ENCODE measurements at places on chromosomes 7 and 10. TPM values are rescaled to one million over a fixed set of nuclear protein-coding genes. Genes with fewer than 3 reads are reported as not detected.
A peak's percentile ranks its signal among the peaks of the same experiment; 100 is the strongest.

DNA sequence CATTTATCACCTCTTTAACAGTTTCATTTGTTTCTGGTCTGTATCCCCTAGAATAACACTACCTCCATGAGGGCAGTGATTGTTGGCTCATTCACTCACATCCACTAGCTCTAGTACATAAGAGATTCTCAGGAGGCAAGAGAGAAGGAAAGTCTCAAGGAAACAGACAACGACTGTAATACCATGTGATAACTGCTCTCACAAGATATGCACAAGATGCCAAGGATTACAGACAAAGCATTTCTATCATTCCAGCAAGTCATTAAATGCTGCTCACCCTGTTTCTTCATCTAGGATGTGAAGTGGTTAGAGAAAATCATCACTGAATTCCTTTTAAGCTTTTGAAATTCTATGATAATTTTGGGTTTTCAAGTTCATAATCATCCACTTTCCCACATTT lies 115.3 kb downstream of the HIBADH start:
- no peak for DNase-seq

DNA sequence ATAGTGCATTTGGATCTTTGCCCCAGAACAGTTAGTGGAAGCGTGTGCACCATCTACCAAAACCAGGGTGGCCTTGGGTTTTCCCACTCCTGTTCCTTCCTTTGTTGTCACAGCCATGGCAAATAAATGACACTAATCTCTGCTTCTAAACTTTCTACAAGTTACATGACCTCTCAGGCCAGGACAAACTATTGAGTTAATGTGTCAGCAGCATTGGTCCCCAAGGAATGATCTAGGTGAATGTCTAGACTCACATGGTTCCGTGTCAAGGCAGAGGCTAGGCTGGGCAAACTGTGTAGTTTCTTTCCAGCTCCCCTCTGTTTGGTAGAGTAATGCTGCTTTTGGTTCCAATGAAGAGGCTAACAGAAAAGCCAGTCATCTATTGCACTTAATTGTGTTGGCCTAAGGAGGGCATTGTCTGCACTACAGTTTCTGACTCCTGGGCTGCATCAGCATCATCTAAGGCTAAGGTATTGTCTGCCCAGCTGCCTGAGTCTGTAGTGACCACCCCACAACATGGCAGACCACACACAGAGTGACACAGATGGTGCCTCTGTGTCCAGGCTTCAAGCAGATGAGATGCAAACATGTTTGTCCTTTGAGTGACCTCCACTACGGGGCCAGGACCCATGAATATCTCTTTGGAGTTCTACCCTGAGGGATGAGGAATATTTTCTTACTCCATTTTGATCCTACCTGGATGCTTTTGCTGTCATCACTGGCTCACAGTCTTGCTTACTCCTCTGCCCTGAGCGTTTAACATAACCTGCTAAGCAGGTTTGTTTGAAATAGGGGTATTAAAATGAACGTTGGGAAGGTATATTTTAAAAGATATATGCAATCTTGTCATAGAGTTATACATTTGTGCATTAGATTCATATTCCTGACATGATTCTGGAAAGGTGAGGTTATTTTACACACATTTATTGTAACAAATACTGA lies 1.7 kb downstream of the CYP3A4 start:
- DNase-seq = no peak

The PPP1R3A gene
- not detected for total RNA-seq

DNA sequence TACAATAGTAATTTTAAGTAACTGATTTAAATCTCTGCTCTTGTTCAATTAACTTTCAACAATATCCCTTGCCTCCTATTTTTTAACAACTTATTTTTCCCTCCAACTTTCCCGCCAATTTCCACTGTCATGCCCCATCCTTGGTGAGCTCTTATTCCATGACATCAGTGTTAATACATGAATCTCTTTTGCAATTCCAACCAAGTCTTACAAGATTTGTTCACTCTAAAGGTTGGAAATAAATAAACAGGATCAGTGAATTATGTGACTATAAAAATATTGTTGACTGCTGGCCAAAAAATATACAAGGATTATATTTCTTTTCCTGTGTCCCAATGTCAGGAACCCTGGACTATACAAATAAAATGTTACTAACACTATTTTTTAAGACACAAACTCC lies 21.0 kb upstream of the AGMO start:
- DNase-seq = no peak

GRCh38 chr10:71354776-71355175 lies 35.7 kb downstream of the SLC29A3 start:
- DNase-seq = no peak

- no peak for DNase-seq
Measured at GRCh38 chr7:18941207-18941606, 176.2 kb downstream of the TWIST1 start.

GRCh38 chr7:151688236-151688780 lies 168.6 kb upstream of the RHEB start:
- no peak for DNase-seq

GRCh38 chr7:110681941-110682340 lies 409.0 kb upstream of the LRRN3 start:
- no peak for DNase-seq

GRCh38 chr10:118908557-118909256 lies 120.8 kb upstream of the NANOS1 start:
- DNase-seq = no peak

The FXYD4 gene
- total RNA-seq = not detected

DNA sequence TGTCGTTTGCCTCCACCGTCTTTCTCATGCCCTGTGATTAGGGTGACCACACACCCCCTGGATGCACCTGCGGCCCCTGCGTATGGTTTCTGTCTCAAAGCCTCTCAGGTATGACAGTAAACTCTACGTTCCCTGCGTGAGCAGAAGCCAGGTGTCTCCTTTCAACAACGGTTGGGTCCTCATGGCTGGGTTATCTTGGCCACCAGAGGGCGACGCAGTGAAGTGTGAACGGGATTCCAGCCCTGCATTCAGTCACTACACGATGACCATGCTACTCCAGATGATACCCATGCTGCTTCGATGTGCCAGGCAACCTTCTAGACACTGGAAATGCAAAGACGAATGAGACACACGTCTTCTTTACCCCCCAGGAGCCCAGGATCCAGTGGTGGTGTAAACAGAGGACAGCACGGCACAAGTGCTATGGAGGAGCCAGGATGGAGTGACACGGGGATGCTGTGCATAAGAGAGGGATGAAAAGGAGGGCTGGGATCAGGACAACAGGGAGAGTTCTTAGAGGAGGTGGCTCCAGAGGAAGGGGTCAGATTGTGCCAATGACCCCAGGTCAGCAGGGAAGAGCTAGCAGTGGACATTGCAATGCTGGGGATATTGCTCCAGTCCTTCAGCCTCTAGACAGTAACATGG lies 228.1 kb upstream of the PFKP start:
- peak; percentile 35 for DNase-seq

DNA sequence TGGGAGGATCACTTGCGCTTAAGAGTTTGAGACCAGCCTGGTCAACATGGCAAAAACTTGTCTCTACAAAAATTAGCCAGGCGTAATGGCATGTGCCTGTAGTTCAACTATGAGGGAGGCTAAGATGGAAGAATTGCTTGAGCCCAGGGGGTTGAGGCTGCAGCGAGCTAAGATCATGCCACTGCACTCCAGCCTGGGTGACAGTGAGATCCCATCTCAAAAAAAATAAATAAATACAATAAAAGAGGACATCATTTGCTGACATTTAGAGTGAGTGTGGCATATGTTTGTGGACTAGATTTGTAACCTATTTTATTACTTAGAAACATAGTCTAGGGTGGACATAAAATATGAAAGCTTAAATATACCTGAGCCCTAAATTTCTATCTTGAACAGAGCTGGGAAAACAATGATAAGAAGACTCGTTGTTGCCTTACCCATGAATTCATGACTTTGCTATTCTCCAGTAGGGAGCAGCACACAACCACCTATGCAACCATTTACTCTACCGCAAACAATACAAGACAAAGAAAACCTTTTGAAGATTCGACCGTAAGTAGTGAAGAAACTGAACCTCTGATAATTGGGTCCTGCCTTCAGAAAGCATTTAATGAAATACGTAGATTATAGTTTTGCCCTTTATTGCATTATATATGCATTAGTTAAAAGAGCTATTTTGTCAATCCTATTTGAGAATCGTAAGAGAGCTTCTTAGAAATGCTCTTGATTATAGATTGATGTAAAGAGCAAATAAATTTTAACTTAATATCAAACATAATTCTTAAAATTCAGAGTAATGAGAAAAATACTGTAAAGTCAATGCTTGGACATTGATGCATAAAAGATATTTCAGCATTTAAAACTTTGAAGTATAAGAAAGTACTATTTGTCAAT lies 83.5 kb downstream of the GNAT3 start:
- no peak for DNase-seq

The DENND10 gene
- total RNA-seq = 41.3 TPM

GRCh38 chr7:41237956-41238355 lies 464.9 kb downstream of the INHBA start:
- DNase-seq = no peak

GRCh38 chr10:78847485-78847884 lies 221.3 kb upstream of the ZMIZ1 start:
- DNase-seq = no peak

DNA sequence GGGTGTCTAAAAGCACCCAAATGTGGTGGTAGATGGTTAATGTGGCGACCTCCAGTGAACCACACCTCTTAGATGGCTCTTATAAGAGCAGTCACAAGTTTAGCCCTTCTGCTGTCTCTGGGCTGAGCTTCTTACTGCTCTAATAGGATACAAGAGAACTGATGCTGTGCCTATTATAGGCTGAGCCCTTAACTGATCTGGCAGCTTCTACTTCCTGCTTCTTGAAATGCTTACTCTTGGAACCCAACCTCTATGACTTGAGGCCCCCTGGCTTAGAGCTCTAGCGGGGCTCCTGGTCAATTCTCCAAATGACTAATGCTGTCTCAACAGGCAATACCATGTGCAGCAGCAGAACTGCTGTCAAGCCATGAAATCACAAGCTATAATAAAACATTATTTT lies 35.0 kb upstream of the LSM8 start:
- DNase-seq = no peak

DNA sequence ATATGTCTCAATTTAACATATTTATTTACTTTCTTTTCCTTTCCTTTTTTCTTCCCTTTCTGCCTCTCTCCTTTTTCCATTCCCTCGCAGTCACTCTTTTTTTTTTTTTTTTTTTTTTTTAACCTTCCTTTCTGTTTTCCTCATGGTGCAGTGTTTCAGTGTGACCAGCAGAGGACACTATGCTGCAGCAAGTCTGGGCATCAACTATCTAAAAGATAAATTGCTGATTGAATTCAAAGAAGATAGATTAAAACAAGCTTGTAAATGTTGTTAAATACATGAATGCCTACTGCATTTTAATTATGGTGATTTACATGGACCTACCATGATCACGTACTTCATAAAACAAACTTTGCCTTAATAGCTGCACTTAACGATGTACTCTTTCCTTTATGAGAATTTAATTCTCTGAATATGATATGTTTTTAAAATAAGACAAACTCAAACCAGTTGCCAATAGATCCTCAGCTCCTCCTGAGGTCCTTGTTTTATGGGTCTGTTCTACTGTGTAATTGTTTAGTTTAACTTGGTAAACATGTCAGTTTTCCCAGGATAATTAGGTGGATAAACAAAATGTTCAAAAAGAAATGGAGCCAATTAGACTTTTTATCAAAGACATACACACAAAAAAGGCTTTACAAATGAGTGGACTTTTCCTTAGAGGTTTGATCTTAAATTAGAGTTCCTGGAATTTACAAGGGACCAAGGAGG lies 101.0 kb upstream of the AGR3 start:
- DNase-seq = peak; percentile 7

The NEBL gene
- total RNA-seq = 0.17 TPM

DNA sequence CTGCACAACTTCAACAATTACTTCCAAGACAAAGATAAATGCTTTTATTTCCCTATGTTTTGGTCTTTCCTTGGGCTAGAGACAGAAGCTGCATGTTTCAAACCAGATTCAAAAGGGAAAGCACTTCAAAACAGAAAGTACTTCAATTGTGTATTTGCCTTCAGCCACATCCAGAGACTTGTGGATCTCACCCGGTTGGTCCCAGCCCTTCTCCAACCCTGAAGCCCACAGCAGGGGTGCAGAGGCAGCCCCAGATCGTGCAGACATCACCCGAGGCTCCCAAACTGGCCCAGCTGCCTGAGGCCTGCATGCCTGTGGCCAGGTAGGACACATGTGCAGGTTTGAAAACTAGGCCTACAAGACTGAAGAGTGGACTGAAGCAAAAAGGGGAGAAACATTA lies 80.8 kb downstream of the ALOX5 start:
- DNase-seq = no peak

DNA sequence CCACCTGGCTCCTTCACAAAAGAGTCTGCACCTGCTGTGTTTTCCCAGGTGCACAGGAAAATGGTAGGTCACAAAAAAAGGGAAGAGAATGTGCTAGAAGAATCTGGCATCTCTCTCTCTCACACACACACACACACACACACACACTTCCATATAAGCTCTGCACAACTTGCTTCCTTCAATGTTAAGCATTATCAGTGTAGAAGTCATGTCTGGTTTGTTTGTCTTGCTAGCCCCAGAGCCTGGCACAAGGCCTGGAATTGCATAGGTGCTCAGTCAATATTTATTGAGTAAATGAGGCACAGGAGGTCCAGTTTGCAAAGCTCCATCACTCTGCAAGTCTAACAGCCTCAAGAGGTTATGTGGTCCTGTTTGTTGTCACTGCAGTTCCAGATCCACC lies 867.3 kb upstream of the AUTS2 start:
- DNase-seq = no peak

DNA sequence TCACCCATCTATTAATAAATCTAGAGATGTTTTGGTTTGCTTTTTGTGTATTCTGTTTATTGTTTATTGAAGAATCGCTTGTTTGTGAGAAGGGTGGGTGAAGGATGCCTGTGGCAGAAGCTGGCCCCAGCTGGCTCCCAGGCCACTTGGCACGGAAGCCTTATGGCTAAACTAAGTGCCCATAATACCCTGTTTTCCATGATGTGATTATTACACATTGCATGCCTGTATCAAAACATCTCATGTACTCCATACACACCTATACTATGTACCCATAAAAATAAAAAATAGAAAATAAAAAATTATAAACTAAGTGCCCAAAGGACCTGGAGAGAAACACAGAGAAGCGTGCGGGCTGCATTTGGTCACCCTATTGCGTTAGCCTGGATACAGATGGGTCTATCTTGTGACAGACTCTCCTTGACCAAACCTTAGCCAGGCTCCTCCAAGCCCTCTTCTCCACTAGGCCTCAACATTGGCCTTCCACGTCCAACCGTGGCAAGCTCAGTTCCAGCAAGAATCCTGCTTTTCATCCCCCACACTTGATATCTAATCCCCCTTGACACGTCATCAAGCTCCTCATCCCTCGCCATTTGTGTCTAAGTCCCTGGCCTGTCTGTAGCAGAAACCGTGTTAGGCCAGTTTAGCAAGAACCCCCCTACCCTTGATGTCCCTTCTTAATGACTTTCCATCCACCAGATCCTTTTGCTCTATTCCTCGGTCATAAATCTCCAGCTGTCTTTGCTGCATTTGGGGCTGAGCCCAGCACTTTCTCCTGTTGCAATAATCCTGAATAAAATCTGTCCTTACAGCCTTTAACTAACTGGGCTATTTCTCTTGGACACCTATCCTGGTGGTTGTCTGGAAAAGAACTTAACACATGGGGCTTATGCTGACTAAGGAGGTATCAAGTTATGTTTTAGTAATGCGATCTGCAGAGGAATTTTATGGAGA lies 245.2 kb downstream of the TNS3 start:
- DNase-seq = no peak

The UNC5B gene
- 0.05 TPM for total RNA-seq

The TMEM229A gene
- total RNA-seq = not detected

All from activated T-cell treated with anti-CD3 and anti-CD28 coated beads, Interleukin-2, amount 50 U/mL, for 72 hours (primary cell).